Mesothelial cell of epicardium (in vitro differentiated cells): ENCODE measurements at places on chromosomes 2 and 18. TPM values are rescaled to one million over a fixed set of nuclear protein-coding genes. Genes with fewer than 3 reads are reported as not detected.

PDE1A gene
- 1.2 to 1.9 TPM (median 1.6 TPM) in 3 replicates for total RNA-seq

- no peak for DNase-seq
Observed at GRCh38 chr2:226600184-226600583, 199.4 kb downstream of the IRS1 start.

- DNase-seq: no peak
Observed at GRCh38 chr2:126187668-126188067, 468.3 kb upstream of the GYPC start.

DNA sequence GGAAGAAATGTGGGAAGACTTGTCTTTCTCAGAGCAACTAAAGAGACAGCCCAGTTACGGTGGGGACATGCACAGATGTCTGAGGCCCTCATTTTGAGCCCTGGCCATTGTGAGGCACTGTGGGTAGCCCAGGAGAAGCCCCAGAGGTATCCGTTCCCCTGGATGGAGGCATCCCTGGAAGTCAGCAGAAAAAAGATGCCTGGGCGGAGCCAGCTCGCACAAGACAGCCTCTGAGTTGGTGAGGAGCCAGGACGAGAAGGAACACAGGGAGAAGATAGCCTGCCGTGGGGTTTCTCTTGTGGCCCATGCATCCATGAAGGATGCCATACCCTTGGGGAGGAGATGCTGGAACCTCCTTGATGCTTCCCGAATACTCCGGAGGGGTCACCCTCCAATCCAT is 56.9 kb upstream of the SEMA4C start:
- no peak for DNase-seq

- DNase-seq: no peak
Observed at GRCh38 chr2:127406454-127406853, 11.8 kb upstream of the PROC start.

DNA sequence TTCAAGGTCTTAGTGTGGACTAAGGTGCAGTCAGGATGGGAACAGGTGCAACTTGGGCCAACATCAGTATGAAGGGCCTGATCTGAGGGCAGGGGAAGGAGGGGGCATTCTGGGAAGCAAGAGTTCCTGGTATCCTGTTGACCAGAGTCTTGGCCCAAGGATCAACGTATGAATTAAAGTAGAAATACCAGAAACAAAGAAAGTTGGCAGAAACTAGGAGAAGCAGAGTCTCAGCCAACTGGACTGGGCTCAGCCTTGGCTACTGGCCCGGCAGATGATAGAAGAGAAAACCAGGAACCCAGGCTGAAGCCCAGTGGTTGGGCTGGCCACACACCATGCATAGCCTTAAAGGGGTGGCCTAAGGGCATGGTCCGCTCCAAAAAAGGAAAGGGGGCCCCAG is 2.3 kb downstream of the CETN1 start:
- DNase-seq: no peak

DNA sequence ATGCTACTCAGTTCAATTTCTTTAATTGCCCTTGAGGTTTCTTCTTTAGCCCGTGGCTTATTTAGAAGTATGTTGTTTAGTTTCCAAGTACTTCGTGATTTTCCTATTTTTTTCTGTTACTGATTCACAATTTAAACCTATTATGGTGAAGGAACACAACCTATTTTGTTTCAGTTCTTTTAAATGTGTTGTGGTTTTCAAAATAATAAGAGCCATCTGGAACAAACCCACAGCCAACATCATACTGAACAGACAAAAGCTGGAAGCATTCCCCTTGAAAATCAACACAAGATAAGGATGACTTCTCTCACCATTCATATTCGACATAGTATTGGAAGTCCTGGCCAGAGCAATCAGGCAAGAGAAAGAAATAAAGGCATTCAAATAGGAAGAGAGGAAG is 155.2 kb downstream of the GALNT1 start:
- DNase-seq: no peak

DNA sequence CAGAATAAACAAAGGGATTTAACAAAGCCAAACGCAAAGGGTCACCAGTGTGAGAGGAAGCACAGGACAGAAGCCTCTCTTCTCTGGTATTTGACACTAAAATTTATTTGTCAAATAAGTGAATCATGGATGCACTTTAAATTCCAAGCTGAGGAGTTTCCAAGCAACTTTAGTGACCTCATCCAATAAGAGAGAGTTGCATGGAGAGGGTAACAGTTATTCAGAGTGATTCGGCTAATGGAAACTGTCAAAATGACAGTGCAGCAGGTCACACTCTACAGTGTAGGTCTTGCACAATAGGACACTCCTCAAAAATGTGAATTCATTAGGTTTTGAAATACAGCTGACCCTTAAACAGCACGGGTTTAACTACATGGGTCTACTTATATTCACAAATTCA is 103.9 kb upstream of the ACVR1C start:
- no peak for DNase-seq
